AG20443 (cell line): ENCODE measurements at places on chromosomes 4 and X.

DNA sequence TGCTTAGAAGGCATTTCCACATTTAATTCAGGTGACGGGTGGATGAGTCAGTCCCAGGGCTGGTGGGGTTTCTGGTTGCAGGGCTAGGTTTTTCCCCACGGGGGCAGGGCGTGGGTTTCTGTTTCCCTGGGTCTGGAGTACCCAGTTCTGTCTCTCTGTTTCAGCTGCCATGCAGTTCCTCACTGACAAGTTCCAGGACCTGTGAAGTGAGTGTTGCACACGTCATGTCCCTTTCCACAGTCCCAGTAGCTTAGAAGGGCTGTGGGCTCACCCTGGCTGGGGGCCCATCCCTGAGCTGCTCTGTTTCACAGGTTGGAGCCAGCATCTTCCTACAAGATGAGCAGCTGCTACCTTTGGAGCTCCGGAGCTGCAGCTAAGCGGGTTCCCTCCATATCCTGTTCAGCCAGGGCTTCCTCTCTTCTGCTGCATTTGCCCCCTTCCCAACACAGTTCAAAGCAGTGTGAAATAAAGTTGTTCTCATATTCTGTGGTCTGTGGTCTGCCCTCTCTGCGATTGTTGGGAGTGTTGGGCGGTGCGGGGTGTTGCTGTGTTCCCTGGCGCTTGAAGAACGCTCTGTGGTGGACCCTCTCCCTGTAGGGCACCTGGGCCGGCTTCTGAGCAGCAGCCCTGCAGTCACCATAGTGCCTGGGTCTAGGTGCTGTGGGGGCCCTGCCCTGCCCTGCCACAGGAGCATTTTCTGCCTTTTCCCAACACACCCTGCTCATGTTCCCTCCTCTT lies 3.9 kb downstream of the LOC101059915 start:
- DNase-seq: no peak

- peak; percentile 78 for DNase-seq
Measured at GRCh38 chr4:128322986-128323385, 35.4 kb upstream of the PGRMC2 start.

DNA sequence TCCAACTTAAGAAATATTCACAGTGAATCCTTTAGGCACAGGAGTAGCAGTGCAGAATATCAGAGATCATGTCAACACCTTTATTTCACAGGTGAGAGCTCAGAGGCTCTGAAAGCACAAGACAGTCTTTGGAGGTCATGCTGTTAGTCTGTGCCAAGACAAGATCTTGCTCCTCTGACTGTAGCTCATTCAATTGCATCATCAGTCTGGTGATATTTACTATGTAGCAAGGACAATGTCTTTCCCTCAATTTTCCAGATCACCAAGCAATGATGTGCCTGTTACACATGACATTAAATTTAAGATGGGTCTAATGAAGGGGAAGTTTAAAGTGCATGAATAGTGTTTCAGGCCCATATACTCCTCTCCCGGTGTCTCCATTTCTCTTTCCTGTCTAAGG lies 277.5 kb downstream of the IL15 start:
- DNase-seq: peak; percentile 20

- no peak for DNase-seq
Measured at GRCh38 chrX:67346225-67346624, 197.6 kb upstream of the AR start.

GRCh38 chr4:138609943-138610350 lies 367.8 kb upstream of the SLC7A11 start:
- peak; percentile 68 for DNase-seq

DNA sequence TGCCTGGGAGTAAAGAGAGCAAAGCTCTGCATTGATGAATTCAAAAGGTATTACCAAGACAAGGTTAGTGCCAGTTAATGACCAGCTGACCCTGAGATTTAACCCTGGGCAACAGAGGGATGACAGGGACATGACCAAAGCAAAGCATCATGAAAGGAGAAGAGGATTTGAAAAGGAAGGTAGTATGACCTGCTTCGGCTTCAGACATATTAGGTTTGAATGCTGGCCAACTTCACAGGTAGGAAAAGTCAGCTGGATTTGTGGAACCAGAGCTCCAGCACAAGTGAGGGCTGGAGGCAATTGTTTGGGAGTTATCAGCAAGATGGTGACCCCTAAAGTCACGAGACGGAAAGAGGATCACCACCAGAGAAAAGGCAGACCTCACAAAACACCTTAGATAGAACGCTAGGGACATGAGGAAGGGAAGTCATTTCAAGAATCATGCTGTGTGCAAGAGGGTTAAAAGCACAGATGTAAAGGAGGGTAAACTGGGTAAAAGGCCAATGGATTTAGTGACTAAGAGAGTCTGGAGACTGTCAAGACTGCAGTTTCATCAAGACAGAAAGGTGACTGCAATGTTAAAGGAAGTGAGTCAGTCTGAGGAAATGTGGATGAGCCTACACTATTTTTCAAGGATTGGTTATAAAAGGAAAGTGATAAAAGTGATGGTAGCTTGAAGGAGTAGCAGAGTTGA lies 45.6 kb downstream of the SH3RF1 start:
- DNase-seq: peak; percentile 77

DNA sequence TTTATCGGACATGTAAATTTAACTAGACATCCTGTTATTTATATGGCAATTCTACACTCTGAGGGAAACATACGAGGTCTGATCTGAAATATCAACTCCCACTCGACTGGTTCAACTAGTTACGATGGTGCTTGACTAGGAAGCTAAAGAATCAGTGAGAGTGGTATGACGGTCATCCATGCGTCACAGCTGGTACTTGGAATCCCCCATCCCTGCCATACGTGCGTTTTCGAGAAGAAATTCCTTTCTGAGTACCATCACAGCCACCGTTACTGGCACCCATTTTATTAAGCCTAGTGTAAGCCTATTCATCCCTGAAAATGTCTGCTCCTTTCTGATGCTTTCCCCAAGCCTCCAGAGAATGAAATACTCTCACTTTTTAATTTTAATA lies 695 bp upstream of the PIGA start:
- peak; percentile 46 for DNase-seq

DNA sequence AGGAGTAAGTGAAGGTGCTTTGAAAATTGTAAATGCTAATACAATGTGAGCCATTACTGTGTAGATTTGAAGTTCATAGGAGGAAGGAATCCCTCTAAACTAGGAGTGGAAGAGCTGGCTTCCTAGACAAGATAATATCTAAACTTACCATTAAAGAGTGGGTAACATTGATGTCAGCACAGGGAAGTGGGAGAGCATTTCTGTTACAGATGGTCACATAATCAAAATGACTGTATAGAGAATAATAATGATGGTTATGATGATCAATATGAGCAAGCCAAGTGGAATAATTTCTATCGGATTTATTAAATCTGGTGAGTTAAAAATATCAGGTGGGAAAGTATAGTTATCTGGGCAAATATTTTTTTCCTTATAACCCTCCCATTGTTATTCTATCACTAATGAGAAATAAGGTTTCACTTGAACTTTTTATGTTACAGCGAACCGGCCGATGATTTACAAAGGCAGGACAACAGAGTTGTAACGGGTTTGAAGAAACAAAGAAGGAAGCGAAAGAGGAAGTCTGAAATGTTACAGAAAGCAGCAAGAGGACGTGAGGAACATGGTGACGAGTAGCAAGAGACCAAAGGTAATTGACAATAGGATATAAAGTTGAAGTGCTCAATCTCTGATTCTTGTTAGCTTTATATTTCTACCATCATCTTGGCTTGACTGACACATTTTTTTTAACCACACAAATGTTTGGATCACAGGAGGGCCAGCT lies 43.5 kb downstream of the FMR1NB start:
- no peak for DNase-seq

DNA sequence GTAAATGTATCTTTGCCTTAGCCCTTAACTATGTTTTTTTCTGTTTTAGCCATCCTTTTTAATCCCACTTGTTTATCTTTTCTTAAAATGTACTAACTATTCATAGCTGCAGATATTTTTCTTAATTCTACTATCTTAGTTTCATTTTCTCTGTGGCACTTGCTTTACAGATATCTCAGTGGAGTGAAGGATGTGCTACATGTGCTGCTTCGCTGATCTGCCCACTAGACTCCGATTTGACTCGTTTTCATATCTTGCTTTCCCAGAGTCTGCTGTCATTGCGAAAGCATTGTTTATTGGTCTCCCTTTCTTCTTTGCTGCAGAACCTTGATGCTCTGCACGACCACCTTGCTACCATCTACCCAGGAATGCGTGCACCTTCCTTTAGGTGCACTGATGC lies 30.6 kb downstream of the GUCY1B1 start:
- peak; percentile 9 for DNase-seq

DNA sequence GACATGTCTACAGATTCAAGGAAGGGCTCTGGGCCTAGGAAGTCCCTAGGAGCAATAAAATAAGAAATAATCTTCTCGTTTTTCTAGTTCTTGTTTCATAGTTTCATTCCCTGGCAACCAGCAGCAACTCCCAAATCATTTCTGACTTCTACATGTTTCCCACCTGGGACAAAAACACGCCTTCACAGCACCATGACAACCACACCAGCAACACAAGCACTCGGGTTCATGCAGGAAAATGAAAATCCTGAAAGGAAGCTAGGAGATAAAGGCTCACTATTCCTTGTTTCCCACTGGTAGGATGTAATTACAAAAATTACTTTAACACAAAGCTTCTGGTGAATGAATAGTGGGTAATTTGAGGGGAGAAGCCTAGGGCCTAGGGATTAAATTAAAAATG lies 158.9 kb downstream of the ADAMTS3 start:
- no peak for DNase-seq

DNA sequence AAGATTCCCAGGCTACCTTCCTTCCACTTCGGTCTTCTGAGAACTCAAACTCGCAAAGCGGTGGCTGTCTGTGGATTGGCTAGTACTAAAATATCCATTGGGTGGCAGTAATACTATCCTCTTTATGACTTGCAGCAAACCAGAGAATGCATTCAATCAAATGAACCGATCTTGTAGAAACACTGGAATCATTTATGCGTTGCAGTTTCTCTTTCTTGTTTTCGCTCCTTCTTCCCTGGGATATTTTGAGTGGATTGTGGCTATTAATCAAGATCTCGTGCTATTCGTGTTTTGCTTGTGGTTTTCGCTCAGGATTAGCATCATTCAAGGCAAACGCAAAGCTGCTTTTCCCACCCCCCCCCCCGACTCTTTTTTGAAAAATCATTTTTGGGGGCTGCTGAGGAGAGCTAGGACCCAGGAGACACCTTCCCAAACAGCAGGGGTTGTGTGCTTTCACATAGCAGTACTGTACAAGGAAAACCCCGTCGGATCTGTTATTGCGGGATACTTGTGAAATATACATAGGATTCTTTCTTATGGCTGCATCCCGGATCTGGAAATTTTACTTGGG lies at the start of gene IL1RAPL1:
Gene IL1RAPL1 (plus strand): TSS at position 466 of the 571 bp plus-strand sequence.
- peak; percentile 28 for DNase-seq

DNA sequence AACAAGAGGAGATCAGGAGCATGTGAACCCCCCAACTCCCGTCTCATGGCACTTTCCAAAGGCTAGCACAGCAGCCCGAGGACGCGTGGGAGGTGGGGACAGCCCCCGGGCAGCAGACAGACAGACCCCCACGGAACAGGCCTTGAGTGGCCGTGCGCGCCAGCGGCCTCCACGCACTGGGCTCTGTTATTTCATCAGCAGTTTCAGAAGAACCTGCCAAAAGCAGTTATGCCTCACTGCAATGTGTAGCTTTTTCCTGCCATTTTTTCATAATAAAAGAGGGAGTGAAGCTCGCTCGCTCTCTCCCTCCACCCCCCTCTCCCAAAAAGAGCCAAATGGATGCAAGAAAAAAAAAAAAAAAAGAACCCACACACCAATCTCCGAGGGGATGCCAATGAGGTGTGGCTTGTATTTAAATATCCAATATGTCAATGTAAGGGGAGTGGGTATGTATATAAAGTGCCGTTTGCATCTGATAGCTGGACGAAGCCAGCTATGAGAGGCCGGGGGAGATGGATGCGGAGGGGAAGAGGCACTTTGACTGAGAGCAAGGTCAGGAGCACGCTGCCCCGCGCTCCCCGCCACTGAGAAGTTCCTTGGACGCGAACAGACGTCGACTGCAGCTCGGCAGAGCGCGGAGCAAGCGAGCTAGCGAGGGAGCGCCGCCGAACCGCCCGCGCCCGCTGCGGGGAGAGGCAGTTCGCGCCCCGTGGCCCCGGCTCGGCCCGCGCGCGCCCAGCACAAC lies at the start of gene FGF16:
Gene FGF16 (plus strand): TSS at position 482 of the 745 bp plus-strand sequence. CDS start 286 bp downstream, outside the sequence.
- DNase-seq: no peak

DNA sequence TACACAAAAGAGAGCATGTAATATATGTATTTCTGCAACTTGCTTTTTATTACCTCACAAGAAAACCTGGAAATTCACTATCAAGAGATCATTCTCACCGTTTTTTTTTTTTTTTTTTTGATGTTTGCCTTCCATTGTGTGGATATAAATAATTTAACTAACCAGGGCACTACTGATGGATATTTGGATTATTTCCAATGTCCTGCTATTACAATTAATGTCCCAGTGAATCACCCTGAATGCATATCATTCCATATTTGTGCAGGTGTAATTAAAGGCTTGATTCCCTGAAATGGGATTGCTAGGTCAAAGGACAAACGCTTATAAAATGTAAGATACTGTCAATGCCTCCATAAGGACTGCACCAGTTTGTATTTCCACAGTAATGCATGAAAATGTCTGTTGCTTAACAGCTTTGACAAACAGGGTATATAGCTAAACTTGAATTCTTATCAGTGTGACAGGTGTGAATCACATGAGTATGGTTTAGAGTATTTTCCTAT lies 87.8 kb downstream of the NCAPG start:
- DNase-seq: no peak

GRCh38 chr4:119682099-119682498 lies 53.5 kb upstream of the PDE5A start:
- no peak for DNase-seq

DNA sequence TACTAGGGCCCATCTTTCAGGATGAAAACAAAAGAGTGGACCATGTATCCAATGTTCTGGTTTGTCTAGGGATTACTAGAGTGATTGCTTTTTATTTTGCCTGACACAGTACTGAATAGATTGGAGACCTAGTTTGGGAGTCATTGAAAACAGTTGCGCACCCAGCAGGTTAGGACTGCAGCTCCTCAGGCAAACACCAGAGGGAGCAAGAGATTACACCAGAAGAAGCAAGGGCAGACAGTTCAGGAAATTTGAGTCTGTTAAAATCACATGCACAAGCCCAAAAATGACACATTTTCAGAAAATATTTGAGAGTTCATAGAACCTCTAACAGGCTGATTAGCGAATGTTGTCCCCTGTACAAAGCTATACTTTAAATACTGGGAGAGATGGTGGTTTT lies 55.6 kb downstream of the CYLC1 start:
- DNase-seq: peak; percentile 14

GRCh38 chr4:32858971-32859370 lies 2138.8 kb downstream of the PCDH7 start:
- peak; percentile 20 for DNase-seq

- DNase-seq: no peak
Measured at GRCh38 chr4:45368832-45369231, 642.5 kb upstream of the GNPDA2 start.

- DNase-seq: no peak
Measured at GRCh38 chr4:129926936-129927335, 831.0 kb downstream of the C4orf33 start.

GRCh38 chrX:127764674-127765073 lies 287.5 kb downstream of the ACTRT1 start:
- no peak for DNase-seq

GRCh38 chr4:176002007-176002613 lies 63.5 kb upstream of the WDR17 start:
- peak; percentile 49 for DNase-seq
